ENCODE measurements at places on chromosomes 16 and 17.

DNA sequence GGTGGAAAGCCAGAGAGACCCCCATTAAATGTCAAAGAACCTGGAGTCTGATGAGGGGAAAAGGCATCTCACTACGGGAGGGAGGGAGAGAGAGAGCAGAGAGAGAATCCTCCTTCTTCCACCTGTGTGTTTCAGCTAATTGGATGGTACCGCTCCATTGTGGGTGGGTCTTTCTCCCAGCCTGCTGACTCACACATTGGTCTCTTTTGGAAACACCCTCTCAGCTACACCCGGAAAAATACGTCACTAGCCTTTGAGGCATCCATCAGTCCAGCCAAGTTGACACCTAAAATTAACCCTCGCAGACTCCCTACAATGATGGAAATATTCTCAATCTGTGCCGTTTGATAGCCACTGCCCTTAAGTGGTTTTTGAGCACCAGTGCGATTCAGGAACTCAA is 100.4 kb downstream of the ELAC2 start:
- no peak for DNase-seq

DNA sequence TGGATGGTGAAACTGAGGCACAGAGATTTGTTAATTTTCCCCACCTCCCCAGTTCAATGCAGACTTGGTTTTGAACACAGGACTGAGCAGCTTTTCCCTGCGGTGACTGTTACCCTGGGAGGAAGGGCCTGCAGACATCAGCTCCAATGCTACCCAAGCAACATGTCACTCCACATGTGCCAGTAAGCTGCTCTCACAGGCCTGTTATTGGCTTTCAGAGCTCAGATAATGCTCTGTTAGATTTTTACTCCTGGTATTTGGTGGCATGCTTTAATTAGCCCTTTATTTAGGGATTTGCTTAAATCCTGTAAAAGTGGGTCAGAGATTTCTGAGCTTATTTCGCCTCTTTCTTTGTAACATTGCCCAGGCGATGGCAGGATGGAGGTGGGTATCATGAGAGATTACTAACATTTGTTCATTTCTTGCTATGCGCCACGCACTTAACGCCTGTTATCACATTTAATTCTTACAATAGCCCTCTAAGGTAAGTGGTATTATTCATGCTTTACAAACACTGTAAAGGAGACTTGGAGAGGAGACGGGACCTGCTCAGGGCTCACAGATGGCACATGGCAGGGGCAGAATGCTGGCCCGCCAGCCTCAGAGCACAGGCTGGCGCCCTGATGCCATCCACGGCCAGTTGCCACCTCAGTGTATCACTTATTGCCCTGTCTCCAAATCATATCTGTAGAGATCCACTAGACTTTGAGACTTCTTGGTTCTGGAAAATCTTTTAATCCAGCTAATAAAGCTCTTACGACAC is 84.0 kb upstream of the CACNG5 start:
- no peak for DNase-seq

GRCh38 chr17:34199932-34200534 is 55.1 kb upstream of the CCL2 start:
- DNase-seq: peak; percentile 94

DNA sequence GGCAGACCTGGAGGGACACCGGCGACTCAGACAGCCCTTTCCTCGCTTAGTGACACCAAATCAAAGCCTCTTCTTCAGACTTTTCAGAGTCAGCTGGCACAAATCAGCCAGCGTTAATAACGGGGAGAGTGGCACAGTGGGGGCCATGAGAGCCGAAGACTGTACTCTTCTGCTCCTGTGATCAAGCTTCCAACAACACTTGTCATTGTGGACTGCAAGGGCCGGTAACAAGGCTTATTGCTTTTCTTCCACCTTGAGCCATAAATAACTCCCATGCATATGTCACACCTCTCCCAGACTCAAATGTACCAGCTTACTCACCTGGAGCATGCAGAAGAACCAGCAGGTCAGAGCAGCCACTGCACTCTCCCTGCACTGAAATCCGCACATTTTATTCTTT is 12.8 kb downstream of the FLCN start:
- no peak for DNase-seq

DNA sequence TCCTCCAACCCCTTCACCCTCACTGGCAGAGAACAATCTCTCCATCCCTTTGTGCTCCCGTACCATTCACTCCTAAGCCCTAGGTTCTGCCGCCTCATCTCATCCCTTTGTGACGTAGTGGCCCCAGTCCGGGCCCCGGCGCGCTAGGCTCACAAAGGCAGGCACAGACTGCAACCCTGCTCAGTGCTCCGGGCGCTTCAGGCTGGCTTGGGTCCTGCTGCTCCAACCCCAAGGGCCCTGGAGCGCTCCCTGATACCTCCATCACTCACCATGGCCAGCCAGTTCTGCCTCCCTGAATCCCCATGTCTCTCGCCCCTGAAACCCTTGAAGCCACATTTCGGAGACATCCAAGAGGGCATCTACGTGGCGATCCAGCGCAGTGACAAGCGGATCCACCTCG is at the start of gene KIF2B:
Gene KIF2B (plus strand): TSS at position 164 of the 400 bp plus-strand sequence. CDS start 107 bp downstream, at position 271.
- DNase-seq: no peak

- peak; percentile 3 for DNase-seq
Observed at GRCh38 chr17:49787884-49788477, 500 bp upstream of the KAT7 start.

DNA sequence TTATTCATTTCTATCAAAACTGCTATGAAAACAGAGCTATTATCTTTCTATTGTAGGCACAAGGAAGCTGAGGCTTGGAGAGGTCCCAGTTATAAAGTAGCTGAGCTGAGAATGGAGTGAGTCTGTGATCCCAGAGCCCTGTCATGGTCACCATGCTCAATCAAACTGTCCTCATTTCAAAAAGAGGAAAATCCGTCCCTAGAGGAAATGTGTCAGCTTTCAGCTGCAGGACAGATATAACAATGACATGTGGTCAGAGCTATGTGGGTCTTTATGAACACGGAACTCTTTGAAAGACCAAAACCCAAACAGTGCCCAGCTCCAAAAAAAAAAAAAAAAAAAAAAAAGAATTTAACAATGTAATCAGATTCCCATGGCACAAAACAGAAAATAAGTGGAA is 266.1 kb downstream of the XYLT1 start:
- DNase-seq: peak; percentile 86

GRCh38 chr16:75647112-75647491 is 363 bp downstream of the KARS1 start:
- peak; percentile 45 for DNase-seq

DNA sequence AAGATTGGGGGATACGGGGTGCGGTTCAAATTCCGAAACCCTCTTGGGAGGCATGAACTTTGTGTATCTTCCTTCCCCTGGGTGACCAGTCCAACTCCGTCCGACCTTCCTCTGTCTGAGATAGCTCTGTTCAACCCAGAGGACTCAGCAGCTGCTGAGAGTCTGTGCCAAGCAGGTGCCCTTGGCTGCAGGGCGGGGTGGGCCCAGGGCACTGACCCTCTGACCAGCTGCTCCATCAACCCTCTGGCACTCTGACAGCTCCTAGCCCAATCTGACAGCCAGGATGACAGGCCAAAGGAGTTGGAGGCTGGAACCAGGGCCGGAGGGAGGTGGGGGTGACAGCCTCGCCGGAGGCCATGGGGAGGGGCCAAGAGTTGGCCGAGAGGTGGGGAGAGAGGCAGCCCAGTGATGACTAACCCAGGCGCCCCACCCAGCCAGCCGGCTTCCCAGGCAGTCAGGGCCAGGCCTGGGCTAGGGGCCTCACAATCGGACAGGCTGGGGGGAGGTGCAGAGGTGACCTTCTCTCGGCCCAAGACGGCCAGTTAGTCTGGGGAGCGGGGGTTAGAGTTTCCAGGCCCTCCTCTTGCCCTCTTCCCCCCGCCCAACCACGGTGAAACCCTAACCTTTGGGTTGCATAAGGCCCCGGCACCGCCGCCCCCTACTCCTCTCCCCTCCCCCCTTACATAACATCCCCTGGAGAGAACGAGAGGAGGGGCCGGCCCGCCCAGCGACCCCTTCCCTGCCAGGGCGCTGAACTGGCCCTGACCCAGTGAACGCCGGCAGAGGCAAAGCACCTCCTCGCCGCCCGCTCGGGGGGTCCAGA is 5.0 kb upstream of the TLCD2 start:
- peak; percentile 91 for DNase-seq

DNA sequence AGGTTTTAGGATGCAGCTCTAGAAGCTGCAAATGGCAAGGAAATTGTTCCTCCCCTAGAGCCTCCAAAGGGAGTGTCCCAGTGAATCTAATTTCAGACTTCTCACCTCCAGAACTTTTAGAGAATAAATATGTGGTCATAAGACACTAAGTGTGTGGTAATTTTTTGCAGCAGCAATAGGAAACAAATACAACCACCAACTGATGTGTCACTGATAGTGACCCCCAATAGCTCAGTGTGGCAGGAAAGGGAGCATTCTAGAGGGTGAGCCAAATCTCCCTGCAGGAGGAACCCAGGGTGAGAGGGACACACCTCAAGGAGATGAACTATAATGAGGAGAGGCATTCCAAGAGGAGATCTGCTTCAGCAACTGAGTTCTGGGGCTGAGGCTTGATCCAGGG is 4.1 kb downstream of the CCL4L2 start:
- DNase-seq: peak; percentile 3

DNA sequence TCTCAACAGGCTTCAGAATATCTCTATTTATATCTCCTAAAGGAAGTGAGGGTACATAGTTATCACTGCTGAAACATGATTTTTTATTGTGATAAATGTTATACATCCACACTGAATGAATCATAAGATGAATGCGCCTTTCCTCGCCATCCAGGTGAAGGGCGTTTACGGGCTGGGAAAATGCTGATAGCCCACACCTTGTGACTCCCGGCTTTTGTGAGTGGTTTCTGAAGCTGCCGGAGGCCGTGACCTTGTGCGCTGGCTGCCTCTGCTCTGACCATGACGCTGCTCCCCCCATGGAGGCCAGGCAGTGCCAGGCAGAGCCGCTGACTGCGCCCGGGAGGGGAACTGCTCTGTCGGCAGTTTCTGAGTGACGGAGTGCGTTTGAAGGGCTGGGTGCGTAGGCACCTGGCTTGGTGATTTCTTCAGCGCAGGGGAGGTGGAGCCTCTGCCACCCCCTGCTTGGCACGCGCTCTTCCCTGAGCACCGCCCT is 97.2 kb downstream of the RAP1GAP2 start:
- no peak for DNase-seq
